ENCODE measurements at places on chromosomes 1 and 21.

DNA sequence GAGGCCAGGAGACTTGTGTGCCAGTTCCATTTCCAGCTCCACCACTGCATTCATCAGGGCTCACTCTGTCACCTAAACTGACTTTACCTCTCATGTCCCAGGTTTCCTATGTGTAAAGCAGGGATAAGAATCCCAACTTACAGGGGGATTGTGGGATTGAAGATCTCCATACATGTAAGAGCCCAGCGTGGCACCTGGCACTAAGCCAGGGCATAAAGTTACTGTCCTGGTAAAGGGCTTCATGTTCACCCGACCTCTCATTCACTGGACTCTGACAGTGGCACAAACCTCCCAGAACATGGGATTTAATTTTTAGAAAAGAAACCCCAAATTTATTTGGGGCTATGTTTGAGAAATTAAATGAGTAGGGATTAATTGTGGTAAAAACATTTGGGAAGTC lies 8.9 kb upstream of the IGFN1 start:
- no peak for DNase-seq

GRCh38 chr1:36842448-36842847 lies 191.9 kb downstream of the GRIK3 start:
- no peak for DNase-seq

DNA sequence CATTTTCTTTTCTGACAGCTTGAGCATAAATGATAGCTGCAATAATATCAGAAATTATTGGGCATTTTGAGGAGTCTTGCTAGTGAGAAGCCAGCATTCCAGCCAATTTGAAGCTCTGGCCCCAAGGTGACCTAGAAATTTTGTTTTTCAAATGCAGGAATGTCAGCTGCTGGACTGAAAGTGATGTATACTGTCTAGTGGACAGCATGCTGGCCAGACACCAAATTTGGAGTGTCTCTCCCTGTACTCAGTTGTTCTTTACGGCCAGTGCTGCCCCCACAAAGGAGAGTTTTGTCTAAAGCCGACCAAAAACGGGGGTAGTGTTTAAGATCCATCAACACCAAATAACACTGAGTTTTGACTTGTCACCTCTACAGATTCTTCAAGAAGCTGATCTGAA lies 5.2 kb downstream of the RGS7 start:
- DNase-seq, result no peak

- DNase-seq, result no peak
Observed at GRCh38 chr1:114037962-114038816, 58.9 kb downstream of the OLFML3 start.

DNA sequence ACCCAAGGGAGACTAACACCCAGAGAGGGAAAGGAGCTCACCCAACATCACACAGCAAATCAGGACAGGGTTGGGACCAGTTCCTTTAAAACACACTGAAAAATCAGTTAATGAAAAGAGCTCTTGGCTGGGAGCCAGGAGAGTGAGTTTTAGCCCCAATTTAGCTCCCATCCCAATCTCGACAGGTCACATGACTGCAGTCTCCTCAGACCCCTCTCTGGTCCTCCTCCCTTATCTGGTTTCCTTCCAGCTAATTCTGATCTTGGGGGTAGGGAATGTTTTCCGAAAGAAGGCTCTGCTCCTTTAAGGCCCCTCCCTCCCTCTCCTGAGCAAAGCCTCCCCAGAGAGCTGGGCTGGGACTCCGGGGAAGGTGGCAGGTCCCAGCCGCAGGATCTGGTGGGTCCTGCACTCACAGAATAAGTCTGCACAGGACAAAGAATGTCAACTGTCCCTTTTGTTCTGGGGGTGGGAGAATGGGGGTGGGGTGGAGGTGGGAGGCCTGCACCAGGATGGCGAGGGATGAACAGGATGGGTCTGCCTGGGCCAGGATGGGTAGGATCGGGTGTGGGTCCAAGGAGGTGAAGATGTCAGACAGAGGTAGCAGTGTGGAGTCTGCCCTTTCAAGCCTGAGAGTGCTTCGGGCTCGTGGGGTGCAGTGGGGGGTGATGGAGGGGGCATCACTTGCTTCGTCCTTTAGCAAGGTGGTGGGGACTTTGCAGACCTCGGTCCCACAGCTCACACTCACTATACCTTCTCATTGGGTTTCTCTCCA lies 57.3 kb upstream of the SSBP3 start:
- DNase-seq, result no peak

GRCh38 chr1:43302721-43303470 lies 2.1 kb downstream of the TIE1 start:
- no peak for DNase-seq

GRCh38 chr1:184152434-184152898 lies 100.9 kb downstream of the TSEN15 start:
- DNase-seq, result no peak

All from SW 1271 (cell line).